Caki2 (cell line): ENCODE measurements at places on chromosomes 4 and X.
A peak's percentile ranks its signal among the peaks of the same experiment; 100 is the strongest.

DNA sequence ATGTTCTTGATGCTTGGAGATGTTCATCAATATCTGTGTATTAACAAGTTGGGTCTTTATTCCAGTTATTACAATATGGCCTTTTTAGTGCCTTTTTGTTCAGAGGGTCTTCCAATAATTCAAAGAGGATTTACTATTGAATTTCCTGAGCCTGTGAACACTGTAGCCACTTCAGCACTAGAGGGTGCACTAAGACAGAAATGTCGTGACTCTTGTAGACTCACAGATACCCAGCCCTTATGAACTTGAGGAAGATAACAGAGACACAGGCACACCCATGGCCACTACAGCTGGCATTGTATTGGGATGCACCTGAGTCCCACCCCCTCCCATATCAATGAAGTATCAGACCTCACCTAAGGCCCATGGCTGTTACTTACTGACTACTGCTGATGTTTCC lies 54.4 kb upstream of the ACTRT1 start:
- DNase-seq: peak; percentile 14

DNA sequence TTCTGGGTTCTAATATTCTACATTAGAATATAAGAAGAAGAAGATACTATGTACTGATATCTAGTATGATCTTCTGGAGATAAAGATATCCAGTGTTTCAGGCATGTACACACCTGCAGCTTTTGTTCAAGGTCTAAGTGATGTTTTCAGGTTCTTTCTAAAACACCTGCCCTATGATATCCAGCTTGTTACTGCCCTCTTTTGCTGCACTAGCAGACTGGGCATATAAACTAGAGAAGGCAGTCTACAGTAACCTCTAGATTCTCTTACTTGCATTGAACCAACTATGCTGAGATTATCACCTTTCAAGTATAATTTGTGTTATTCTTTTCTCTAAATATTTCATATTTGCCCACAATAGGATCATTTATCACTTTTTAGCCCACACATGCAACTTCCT lies 1.9 kb upstream of the FRYL start:
- no peak for DNase-seq

- DNase-seq: peak; percentile 69
Observed at GRCh38 chr4:77002321-77003107, 53.0 kb downstream of the SEPTIN11 start.

DNA sequence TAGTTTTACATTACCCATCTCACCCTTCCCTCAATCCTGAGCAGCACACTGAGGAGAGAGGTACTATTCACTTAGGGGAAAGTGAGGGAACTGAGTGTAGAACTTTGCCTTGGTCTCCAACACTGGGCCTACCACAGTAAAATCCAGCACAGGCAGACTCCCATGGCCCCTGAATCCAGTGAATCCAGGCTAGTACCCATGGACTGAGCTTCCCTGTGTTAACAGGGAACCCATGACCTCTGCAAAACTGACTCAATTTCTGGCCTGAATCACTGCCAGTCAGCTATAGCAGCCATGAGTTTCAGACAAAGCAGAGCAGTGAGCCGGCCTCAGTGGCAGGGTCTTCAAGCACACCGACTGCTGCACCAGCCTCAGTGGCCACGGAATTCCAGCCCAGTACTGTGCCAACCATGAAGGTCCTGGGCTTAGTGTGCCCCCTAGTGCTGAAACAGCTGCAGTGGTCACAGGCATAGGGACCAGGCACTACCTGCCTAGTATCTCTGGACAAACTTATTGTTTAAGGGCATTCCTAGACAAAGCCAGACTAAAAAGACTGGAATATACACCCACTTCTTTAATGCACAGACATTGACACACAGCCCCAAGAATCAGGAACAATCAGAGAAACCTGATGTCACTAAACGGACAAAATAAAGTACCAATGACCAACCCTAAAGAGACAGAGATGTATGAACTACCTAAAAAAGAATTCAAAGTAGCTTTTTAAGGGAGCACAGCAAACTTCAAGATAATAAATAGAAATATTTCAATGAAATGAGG lies 127.4 kb upstream of the RPL34 start:
- no peak for DNase-seq

DNA sequence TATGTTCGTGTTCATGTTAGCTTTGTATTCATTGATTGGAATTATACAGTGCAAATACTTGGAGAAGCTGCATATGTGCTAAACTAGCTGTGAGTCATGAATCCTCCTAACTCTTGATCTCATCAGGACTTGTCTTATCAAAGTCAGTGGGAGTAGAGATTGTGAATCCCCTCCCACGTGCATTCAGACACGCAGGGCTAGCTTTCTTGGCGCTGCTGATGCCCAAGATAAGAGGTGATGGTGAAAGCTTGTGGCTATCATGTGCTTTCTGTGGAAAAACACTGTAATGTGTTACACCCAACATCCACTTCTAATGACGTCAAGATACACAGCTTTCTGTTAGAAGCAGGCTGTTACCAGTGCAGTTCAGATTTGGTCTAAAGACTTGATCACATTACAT lies 348.7 kb upstream of the HAND2 start:
- no peak for DNase-seq

- peak; percentile 44 for DNase-seq
Observed at GRCh38 chr4:176436293-176436973, 116.7 kb downstream of the SPCS3 start.

DNA sequence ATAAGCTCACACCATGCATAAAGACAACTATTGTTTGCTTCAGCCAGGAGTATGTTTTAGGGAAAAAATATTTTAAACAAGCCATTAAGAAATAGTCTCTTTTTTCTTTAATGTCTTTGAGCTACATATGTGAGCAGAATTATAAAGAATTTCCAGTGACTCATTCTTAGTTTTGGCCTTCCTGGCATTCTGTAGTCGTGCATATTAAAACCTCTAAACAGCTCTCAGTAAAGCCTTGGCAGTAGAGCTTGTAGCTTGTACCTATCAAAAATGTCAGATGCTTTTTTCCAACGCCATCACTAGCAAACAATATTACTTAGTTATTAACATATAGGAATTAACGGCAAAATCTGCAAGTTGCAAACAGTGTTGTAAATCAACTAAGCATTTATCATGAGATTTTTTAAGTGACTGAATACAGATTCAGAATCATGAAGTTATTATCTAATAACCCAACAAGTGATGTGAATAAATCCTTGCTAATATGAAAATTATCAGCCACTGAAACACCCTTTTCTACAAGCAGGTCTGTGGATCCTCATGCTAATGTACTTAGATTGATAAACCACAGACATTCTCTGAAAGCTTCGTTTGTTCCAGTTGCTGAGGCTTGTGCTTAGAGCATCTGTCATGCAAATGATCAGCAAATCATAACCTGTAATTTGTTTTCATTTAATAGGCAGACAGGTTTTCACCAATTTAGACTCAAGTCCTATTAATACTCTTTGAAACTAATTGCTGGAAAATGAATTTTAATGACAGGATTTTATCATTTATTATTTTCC lies 412.0 kb upstream of the ATOH1 start:
- DNase-seq: no peak

DNA sequence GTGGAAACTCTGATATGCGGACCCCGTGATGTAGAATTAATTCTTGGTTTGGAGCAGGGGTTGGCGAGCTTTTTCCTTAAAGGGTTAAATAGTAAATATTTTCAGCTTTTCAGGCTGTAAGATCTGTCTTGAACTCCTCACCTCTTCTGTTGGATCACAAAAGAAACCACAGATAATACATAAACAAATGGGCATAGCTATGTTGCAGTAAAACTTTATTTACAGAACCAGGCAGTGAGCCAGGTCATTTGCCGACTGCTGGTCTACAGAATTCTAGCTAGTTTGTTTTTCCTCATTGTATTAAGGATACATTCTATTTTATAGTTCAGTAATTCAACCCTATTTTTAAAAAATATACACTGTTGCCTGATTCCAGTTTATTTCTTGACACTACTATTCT lies 116.6 kb downstream of the PAPSS1 start:
- no peak for DNase-seq

DNA sequence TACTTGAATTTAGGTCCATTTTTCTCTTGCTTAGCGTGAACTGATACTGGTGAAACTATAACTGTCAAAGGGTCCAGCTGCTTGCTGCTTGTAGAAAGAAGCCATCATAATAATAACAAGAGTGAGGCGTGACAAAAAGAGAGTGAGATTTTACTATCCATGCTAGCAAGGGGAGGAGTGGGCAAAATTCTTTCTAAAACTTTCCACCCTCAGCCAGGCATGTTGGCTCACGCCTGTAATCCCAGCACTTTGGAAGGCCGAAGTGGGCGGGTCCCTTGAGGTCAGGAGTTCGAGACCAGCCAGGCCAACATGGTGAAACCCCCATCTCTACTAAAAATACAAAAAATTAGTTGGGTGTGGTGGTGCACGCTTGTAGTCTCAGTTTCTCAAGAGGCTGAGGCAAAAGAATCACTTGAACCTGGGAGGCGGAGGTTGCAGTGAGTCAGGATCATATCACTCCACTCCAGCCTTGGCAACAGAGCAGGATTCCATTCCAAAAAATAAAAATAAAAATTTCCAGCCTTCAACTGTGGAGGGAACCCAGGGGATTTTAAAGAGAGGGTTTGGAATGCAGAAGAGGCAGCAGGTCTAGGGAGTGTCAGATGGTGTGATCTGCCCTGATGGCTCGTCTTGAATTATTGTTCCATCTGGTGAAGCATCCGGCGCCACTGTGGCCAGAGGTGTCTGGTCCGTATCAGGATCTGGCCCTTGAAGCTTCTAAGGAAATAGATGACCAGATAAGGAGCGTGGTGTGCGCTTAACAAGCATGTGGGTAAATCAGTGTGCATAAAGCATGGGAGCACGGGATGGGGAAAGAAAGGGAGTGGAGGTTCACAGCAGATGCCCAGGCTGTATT lies 51.8 kb downstream of the LRP2BP start:
- DNase-seq: no peak

GRCh38 chr4:71141125-71141524 lies 147.7 kb downstream of the DCK start:
- DNase-seq: no peak
